ENCODE measurements at places on chromosomes 4 and X.

- no peak for DNase-seq
Observed at GRCh38 chrX:111376897-111377578, 35.0 kb downstream of the DCX start.

- DNase-seq = no peak
Observed at GRCh38 chrX:9935436-9935835, 31.7 kb upstream of the CLDN34 start.

- DNase-seq = no peak
Observed at GRCh38 chrX:143873343-143873742, 10.5 kb upstream of the UBE2NL start.

- no peak for DNase-seq
Observed at GRCh38 chr4:7503559-7504249, 69.0 kb upstream of the PSAPL1 start.

- DNase-seq = no peak
Observed at GRCh38 chrX:75086731-75087195, 69.3 kb downstream of the ABCB7 start.

GRCh38 chr4:175325230-175325629, 407.1 kb downstream of the ADAM29 start:
- DNase-seq = no peak

GRCh38 chr4:74944354-74944793, 11.5 kb downstream of the PARM1 start:
- DNase-seq = no peak

DNA sequence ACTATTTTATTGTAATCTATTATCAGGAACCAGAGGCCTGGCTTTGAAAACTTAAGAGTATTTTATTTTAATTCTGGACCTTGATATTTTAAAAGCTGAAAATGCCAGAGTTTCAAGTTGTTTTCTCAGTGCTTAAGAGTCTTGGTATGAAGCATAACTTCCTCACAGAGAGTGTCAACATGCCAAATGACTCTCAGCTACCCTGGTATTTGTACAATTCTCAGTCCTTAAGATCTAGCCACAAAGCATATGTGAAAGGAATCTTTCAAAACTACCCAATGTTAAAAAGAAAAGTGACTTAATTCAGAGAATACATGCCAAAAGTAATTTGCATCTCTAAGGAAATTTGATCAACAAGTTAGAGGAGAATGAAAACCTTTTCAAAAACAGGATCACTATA, 171.9 kb downstream of the DKK2 start:
- no peak for DNase-seq

GRCh38 chr4:14965071-14965470, 37.2 kb upstream of the CPEB2 start:
- DNase-seq = no peak

DNA sequence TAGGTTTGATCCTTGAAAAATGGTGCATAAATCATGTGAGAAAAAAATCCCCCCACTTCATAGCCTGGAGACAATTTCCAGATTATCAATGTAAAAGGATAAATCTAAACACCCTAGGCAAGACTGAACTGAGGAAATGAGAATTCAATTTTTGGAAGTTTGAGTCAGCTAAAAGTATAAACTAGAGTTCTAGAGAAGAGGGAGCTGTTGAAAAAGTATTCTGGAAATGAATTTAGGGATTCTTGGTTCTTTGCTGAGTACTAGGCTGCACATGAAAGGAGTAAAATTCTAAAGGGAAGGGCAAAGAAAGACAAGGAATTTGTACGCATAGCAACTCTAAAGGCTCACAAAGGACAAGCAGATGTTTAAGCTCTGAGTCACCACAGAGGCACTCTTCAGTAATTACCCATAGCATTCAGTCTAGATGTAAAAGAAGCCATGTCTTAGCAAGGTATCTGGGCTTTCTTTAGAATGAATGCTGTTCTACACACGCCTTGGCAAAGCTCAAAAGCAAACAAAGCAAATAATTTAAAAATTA, 896.5 kb downstream of the PDHA2 start:
- no peak for DNase-seq

GRCh38 chr4:41530741-41531140, 7.2 kb upstream of the LIMCH1 start:
- no peak for DNase-seq

DNA sequence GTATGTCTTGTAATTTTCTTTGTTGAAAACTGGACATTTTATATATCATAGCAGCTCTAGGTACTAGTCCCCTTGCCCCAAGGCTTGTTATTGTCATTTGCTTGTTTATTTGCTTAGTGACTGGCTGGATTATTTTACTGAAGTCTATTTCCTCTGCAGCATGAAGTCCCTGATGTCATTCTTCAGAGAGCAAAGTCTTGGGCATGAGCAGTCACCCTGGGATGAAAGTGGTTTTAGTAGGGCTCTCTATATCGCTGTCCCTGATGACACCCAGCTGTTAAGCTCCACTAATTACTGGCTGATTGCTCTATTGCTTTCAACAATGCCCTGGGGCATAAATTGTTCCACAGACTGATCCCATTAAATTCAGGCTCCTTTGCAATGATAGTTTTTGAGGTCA, 113.5 kb upstream of the USP9X start:
- DNase-seq = no peak

GRCh38 chr4:134200811-134201215, 776 bp downstream of the PABPC4L start:
- no peak for DNase-seq

DNA sequence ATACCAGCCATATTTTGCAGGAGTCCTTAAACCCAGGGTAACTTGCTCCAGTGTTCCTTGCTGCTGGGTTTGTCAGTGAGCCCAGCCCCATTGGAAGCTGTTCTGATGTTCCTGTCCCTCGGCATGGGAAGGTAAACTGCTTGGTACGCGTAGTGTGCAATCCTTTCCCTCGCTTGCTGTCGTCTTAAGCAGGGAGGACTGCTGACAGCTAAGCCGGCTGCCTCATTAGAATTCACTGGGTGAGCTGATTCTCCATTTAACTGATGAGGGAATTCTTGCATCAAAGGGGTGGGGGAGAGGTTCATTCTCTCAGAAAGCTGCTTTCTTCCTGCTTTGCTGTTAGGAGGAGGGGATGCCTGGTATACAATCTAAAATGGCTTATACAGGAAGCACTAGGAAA, 164.6 kb downstream of the MID1IP1 start:
- no peak for DNase-seq

GRCh38 chrX:25016361-25016671, 551 bp upstream of the ARX start:
- DNase-seq = no peak

DNA sequence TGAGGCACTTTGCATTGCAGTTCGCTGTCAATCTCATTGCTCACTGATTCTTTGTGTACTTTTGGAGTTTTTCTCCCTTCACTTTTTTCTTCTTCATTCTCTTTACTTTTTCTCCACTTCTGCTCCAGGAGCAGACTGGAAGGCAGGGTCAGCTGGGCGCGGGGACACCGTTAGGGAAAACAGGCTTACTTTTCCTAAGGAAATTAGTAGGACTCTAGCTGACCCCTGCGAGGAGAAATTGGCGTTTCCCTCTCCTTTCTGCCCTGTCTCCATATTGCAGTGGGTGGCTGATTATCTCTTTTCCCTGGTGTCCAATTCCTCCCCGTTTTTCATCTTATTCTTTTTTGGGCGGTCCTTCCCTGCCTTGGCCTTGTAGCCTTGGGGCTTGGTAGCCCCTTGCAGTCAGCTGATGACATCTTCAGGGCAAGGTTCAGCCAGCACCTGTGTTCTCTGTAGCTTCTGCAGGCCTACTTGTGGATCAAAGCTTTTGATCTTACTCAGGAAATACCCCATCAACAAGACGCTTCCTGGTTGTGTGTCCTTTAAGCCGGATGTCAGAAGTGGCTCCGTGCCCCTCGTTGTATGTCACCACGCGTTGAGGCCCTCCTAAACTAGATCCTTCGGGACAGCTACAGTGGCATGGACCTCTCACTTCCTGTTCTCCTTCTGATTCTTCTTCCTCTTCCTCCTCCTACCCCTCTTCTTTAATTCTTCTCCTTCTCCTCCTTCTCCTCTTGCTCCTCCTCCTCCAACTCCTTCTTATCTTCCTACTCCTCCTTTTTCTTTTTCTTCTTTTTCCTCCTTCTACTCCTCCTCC, 36.1 kb downstream of the NBDY start:
- no peak for DNase-seq

DNA sequence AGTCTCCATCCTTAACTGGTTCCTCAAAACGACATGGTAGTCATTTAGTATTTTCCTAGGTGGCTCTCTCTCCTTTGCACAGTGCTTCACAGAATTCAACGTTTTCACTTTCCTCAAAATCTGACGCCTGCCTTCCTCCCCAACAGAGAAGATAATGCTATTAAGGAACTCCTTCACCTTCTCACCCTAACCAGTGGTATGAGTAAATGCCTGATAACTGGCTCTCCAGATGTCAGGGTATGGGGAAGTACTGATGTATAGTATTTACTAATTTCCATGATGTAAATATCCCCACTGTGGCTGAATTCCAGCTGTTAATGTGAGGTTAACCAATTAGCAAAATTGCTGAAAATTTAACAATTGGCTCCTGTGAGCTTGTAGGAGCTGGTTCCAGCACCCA, 28.8 kb upstream of the NSUN7 start:
- DNase-seq = no peak

DNA sequence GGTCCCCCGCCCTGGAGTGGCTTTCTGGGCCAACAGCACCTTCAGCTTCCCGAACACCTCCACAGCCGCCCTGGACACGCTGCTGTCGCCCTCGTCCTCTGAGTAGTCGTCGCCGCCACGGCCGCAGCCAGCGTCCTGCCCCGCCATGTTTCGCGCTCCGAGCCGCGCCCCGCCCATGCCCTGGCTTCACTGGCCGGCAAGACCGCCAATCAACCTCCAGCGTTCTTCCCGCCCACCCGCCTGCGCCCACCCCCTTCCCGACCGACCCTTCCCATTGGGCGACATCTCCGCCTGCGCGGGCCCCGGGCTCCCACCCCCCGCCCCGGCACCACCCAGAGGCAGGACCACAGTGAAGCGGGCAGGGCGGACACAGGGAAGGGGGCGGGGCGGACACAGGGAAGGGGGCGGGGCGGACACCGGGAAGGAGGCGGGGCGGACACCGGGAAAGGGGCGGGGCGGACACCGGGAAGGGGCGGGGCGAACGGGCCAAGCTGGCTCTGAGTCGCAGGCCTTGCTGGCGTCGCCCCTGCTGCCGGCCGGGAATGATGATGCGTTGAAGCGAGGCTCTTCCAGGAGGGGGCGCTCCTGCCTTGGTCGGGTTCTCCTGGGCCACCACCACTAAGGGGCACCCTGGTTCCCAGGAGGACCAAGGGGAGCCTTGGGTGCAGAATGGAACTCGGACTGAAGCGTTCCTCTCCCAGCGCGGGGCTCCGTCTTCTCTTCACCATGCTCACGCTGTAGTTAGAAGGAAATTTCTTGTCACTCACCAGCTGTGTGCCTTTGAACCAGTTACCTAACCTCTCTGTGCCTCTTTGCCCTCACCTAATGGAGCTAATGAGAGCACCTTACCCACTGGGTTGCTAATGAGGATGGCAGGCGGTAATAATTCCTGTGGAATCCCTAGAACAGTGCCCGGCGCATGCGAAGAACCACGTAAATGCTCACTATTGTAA, at the start of gene HAUS7:
HAUS7 (minus strand) TSS at position 166 of the 953 bp plus-strand sequence; CDS start at position 147, 19 bp downstream.
- DNase-seq = peak; percentile 80

DNA sequence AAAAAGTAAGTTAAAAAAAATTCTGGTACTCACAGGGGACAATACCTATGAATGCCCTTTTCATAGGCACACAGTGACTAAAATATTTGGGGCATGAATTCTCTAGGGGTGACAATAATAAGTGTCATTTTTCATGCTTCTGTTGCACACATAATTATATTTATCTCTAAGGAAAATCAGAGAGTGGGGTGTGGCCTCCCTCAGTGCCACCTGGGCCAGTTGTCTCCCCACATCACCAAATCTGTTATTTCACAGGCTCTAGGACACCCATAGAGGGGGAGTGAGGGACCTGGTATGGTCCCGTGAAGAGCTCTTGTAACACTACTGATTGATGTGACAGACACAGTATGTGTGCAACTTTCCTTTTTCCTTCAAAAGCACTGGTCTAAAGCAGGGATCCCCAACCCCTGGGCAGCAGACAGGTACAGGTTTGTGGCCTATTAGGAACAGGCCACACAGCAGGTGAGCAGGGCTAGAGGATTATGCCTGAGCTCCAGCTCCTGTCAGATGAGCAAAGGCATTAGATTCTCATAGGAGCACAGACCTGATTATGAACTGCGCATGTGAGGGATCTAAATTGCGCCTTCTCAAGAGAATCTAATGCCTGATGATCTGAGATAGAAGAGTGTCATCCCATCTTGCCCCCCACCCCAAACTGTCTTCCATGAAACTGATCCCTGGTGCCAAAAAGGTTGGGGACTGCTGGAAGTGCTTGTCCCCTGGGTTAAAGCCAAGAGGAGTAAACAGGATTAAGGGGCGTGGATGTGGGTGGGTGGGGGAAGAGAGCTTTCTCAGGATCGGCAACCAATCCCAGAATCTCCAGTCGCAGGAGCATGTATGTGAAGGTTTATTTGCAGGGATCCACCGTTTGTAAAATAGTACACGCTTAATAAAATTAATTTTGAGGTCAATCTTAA, 856 bp downstream of the SLC9B1 start:
- no peak for DNase-seq

DNA sequence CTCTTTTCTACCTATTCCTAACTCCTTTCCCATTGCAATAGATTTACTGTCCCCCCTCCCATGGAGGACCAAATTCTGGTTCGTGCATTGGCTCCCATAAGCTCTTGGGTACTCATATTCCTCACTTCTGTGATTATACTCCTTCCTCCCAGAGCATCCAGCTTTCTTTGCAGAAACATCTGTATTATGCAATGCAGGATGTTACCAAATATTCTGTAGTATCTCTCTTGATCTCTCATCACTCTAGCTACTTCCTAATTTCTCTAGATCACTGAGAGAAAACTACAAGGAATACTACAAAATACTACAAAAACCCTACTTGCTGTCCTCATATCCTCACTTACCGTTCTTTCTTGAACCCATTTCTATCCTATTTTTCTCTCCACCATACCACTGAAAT, 395.9 kb upstream of the HS3ST1 start:
- no peak for DNase-seq

GRCh38 chr4:7434766-7435150, at the start of gene PSAPL1:
Gene PSAPL1, minus strand, starts transcription at chr4:7434930. Its CDS starts 51 bp downstream, at chr4:7434879.
- no peak for DNase-seq
